Large intestine (tissue), 12 donors: ENCODE measurements at places on chromosomes 12 and 14.

DNA sequence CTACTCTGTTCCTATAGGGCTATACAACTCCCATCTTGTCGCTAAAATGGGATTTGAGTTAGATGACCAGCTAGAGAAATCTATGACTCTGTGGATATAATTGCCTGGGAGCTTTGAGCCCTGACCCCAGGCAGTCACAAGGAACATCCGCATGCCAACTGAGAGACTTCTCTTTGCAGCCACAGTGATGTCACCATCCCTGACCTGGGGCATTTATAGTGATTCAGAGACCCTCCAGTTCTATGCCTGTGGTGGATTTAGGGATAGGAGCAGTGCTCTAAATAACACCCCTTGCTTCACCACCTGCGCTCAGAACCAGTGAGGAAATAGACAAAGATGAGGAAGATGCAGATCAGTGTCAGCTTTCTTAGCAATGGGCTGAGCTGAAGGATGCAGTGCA lies 86.2 kb downstream of the RIN3 start:
- no peak for DNase-seq

DNA sequence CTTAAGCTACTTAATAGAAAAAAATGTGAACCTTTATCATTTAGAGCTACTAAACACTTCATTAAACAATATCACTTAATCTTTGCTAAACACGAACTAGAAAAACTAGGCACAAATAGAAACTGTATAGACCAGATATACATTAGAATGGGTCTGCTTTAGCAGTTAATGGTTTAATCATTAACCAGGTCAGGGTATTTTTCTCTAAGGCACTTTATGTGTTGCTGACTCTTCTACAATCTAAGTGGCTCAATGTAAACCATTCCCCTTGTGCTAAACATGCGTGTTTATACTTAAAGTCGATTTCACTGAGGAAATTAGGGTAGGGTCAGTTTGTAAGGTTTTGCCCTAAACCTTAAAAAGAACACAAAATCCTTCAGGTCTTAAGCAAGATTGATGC lies 29.7 kb downstream of the TMCC3 start:
- no peak for DNase-seq

DNA sequence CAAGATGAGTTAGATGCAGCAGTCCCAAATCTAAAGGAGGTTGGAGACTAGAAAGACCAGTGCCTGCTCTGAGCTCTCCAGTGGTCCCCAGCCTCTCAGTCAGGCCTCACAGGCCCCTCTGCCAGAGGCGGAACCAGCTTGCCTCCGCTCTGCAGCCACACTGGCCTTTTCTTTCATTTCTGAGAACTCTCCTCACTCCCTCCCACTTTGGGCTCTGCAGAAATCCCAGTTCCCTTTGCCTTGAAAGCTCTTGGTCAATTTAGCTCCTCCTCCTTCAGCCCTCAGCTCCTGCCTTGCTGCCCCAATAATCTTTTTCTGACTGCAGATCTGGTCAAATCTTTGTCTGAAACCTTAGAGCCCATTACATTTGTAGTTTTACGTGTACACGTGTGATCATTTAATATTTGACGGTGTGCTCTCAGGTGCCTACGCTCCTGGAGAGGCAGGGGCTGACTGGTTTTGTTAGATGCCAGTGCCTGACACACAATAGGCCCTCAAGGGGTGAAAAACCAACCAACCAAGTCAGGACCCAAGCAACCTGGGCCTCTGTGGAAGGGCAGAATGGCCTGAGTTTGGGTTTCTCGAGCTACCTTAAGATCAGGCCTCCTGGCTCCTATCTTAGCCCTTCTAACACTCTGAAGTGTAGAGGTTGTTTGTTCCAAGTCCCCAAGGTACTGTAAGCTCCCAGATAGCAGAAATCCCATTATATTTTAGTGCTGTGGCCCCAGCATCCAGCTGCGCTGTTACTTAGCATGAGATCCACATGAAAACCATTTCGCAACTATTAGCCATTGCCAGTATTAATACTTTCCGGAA lies 1.1 kb upstream of the NUDT4 start:
- peak; percentile 48 for DNase-seq

GRCh38 chr12:88435334-88436076 lies 144.8 kb downstream of the KITLG start:
- no peak for DNase-seq

DNA sequence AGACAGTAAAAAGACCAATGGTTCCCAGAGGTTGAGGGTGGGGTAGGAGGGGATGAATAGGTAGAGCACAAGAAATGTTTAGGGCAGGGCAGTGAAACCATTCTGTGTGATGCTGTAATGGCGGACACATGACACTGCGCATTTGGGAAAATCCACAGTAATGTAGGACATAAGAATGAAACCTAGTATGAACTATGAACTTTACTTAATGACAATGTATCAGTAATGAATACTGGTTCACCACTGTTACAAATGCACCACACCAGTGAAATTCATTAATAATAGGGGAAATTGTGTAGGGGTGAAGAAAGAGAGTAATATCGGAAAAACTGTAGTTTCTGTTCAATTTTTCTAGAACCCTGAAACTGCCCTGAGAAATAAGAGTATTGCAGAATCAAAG lies 5.6 kb downstream of the ERH start:
- DNase-seq: no peak

GRCh38 chr14:29165431-29165830 lies 398.8 kb downstream of the FOXG1 start:
- no peak for DNase-seq

GRCh38 chr12:3035171-3035570 lies 42.0 kb upstream of the TSPAN9 start:
- DNase-seq: no peak

- no peak for DNase-seq
Measured at GRCh38 chr12:110104188-110105094, 19.7 kb upstream of the IFT81 start.

DNA sequence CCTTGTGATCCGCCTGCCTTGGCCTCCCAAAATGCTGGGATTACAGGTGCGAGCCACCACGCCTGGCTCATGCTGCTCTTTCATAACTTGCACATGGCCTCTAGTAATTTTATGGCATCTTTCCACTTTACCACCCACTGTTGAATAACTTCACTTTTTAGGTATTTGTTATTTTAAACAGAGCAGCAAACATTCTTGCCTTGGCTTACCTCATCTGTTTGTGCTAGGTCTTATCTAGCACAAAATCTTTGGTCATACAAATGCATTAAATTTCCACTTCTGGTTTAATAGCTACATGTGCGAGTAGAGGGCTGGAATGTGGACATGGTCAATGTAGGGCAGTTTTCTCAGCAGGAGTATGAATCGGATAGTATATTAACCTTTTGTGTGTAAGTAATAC lies 38.8 kb upstream of the ATF7IP start:
- no peak for DNase-seq

GRCh38 chr12:128609861-128610260 lies 213.9 kb downstream of the SLC15A4 start:
- no peak for DNase-seq

DNA sequence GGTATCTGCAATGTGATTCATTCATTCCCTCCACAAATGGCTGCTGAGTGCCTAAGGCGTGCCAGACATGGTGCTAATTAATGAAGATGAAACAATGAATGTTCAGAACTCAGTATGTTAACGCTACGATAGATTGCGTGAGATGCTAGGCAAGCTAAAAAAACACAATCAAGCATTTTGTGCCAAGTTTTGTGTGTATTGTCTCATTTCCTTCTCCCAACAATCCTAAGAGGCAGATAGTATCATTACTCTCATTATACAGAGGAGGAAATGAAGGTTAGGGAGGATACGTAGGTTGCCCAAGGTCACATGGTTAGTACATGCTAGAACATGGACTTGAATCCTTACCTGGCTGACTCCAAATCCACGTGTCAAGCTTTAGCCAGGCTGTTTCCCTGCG lies 264.4 kb downstream of the EFCAB11 start:
- DNase-seq: no peak

GRCh38 chr12:64821116-64821630 lies 3.3 kb upstream of the TBC1D30 start:
- DNase-seq: no peak

DNA sequence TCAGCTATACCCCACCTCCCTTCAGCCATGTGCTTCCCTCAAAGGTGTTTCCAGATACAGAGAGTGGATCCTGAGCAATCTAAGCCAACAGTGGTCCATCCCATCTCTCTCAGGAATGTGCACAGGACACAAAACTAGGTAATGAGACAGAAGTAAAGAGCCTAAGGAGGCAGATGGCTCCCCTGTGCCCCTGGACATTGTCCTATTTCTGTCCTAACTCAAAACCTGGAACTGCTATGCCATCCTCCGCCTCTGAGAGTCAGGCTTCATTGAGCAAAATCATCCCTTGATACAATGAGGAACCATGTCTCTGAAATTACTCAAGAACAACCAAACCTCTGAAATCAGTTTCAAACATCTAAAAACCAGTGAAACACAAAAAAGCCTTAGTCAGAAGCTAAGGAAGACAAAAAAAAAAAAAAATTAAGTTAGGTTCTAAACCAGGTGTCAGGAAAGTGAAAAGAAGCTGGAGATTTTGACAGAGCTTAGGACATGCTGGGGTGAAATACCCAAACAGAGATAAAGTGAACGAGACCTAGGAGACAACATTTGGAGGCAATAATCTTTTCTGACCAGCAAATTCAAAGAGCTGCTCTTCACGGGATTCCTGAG lies 200.3 kb upstream of the PLEKHG7 start:
- DNase-seq: peak; percentile 24

DNA sequence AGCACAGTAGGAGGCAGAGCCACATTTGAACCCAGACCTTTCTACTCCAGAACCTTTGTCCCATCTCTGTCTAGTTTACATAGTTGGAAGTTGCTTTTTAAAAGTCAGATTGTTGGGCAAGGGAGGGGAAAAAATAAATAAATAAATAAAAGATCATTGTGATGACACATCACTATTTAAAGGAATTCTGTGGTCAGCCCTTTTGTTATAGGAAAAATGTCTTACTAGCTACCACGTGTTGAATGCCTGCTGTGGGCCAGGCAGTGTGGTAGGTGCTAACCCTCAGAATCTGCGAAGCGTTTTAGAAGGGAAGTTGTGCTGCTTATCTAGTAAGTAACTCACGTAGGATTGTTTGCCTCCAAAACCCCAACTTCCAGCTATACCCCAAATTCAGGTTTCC lies 62.3 kb downstream of the BHLHE41 start:
- DNase-seq: no peak

DNA sequence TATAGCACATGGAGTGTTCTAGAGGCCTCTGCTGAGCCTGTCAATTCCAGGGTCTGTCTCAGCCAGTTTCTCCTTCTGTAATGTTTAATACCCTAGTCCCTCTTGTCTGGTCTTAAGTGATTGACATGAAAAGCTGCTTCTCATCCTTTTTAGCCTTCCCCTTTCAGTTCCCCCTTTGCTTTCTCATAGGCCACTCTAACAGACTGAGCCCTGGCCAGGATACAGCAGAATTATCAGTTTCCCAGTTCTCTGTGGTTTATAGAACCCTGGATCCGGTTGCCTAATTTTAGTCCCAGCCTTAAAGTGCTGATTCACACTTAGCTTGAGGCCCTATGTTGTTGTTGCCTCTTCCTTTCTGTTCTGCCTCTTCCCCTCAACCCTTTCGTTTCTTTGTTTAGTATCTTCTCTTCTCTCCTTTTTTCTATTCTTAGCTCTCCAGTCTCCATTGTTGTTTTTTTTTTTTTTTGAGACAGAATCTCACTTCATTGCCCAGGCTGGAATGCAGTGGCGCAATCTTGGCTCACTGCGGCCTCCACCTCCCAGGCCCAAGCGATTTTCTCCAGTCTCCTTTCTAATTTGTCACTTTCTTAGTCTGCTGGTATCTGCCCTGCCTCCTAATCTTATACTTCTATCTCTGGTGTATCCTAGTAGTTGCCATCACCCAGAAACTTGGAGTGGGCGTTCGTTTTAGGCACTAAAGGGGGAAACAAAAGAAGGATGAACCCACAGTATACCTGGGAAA lies 2.9 kb upstream of the BIN2 start:
- DNase-seq: no peak

GRCh38 chr12:41100572-41100971 lies 87.5 kb upstream of the PDZRN4 start:
- no peak for DNase-seq

DNA sequence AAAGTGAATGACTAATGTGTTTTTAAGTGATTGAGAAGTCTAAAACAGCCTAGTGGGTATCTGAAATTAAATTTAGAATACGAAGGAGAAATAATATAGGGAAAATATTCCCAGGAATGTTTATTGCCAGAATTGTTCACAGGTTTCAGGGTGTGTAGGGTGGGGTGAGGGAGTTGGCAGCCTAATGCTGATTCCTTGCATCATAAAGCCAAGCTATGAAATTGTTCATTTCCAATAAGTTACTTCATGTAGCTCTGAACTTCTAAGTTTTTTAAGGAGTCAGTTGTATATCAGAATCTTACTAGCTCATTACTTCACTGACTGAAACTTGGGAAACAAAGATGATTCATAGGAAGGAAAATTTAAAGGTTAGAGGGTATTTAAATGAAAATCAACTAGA lies 56.4 kb downstream of the RAB35 start:
- DNase-seq: no peak

GRCh38 chr14:95389471-95390011 lies 69.8 kb upstream of the CLMN start:
- no peak for DNase-seq

DNA sequence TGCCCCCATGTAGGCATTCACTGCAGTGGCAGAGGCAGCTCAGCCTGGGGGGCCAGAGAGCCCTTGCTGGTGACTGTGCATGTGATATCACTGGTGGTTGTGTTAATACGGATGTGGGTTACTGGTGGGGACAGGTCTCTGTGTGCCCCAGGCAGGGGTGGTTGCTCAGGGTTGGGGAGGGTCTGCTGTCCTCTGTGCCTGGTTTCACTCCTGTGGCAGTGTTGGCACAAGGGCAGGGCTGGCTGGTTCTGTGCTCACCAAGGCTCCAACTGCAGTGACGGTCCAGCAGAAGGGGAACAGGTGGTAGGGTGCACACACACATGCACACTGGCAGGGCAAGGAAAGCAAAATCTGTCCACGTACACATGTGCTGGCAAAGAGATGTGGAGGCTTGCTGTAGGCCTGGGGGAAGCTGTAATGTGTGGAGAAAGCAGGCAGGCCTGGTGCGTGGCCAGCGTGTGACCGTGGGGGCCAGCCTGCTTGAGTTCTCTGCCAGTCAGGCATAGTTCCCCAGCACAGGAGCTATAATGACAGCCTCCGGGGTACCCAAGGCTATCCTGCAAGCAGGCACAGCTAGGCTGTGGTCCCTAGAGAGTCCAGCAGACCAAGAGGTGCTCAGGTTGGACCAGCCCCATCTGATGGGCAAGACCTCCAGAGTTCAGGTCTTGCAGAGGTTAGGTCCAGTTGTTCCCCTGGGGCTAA lies 254.6 kb downstream of the FBXL14 start:
- no peak for DNase-seq

DNA sequence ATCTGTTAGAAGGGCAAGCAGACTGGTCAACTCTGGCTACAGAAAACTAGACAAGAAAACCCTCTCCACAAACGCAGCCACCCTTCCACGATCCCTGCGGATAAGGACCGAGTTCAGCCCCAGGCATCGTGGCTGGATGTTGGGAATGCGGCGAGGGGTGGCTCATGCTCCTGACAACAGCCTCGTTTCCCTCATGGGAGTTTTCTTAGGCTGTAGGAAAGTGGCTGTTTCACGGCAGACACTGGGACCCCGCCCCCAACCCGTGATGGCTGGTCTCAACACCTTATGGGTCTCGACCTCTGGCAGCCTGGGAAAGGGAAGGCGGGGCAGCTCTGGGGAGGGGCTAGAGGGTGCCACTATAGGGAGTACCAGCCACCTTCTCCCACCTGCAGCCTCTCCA lies 123.3 kb downstream of the RFLNA start:
- no peak for DNase-seq

GRCh38 chr14:23447361-23448350 lies 12.2 kb upstream of the MYH7 start:
- peak; percentile 91 for DNase-seq
